A549 treated with Hydrocortisone at 1 μM for 4 hours (cell line): ENCODE measurements at places on chromosomes 5 and 9. TPM values are rescaled to one million over a fixed set of nuclear protein-coding genes. Genes with fewer than 3 reads are reported as not detected.

Gene LCN15
- 0.03 to 0.13 TPM in 2 of 5 replicates, not detected in the others for total RNA-seq

Gene SLC6A3
- 0.62 to 0.97 TPM (median 0.75 TPM) in 5 replicates for total RNA-seq

Gene MORN5
- total RNA-seq: not detected in 5 replicates

Gene MARVELD2
- 2.0 to 4.3 TPM (median 2.4 TPM) in 5 replicates for total RNA-seq

Gene TOPORS
- total RNA-seq: 10.0 to 15.8 TPM (median 11.4 TPM) in 5 replicates

Gene LECT2
- total RNA-seq: not detected in 5 replicates

Gene PRR16
- total RNA-seq: 0.07 to 0.16 TPM in 2 of 5 replicates, not detected in the others

Gene TLR4
- 0.09 to 0.15 TPM (median 0.14 TPM) in 5 replicates for total RNA-seq

Gene FAM163B
- total RNA-seq: not detected in 5 replicates

Gene IFNA21
- not detected in 5 replicates for total RNA-seq

Gene PTTG1
- total RNA-seq: 188 to 246 TPM (median 205 TPM) in 5 replicates

Gene ABLIM3
- total RNA-seq: 19.4 to 23.0 TPM (median 20.5 TPM) in 5 replicates

Gene ZBTB26
- total RNA-seq: 1.2 to 2.3 TPM (median 2.0 TPM) in 5 replicates

Gene ORM1
- 0.16 TPM in 1 of 5 replicates, not detected in the others for total RNA-seq

Gene TXNDC8
- not detected in 5 replicates for total RNA-seq

Gene NR3C1
- 22.9 to 35.8 TPM (median 27.9 TPM) in 5 replicates for total RNA-seq

Gene CDX1
- not detected in 5 replicates for total RNA-seq

Gene NUP214
- total RNA-seq: 22.2 to 26.0 TPM (median 24.2 TPM) in 5 replicates

Gene CCL28
- 0.03 to 0.13 TPM (median 0.06 TPM) in 5 replicates for total RNA-seq

Gene PCDHGA1
- total RNA-seq: 0.22 to 0.38 TPM (median 0.31 TPM) in 5 replicates

Gene COL5A1
- 28.1 to 54.8 TPM (median 48.1 TPM) in 5 replicates for total RNA-seq

Gene NXNL2
- 0.44 to 1.2 TPM (median 0.74 TPM) in 5 replicates for total RNA-seq

Gene ENG
- total RNA-seq: 0.09 to 0.15 TPM (median 0.12 TPM) in 5 replicates
